ENCODE measurements at places on chromosomes 16 and 17.

DNA sequence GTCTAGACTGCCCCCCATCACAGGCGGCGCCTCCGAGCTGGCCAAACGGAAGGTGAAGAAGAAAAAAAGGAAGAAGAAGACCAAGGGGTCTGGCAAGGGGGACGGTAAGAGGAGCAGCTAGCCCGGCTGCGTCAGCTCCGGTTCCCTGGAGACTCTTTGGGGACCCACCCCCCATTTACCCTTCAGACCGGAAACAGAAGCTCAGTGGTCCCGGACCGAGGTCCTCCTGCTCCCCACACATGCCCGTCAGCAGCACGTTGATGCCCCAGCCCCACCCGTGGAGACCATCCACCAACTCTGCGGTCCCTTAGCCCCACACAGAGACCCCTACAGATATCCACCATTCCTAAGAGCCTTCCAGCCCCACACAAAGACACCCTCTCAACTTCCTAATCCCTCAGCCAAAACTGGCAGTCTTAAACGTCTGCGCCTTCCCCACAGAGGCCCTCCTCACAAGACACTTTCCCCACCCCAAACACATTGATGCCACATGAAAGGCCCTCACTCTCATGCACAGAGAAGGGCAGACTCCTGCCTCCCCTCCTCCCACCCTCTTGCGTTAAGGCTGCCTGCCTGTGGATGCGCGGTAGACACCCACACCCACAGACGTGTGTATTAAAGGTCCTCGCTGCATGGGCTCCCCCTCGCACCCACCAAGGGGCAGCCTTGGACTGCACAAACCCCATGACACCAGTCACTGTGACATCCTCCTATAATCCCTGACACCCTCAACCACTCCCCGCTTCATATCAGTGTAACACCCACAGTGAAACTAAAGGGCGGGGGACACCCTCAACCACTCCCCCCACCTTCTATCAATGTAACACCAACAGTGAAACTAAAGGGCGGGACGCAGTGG, 58.2 kb upstream of the RPH3AL start:
- no peak for DNase-seq

GRCh38 chr17:861364-861763, 79.2 kb downstream of the MRM3 start:
- DNase-seq = no peak

DNA sequence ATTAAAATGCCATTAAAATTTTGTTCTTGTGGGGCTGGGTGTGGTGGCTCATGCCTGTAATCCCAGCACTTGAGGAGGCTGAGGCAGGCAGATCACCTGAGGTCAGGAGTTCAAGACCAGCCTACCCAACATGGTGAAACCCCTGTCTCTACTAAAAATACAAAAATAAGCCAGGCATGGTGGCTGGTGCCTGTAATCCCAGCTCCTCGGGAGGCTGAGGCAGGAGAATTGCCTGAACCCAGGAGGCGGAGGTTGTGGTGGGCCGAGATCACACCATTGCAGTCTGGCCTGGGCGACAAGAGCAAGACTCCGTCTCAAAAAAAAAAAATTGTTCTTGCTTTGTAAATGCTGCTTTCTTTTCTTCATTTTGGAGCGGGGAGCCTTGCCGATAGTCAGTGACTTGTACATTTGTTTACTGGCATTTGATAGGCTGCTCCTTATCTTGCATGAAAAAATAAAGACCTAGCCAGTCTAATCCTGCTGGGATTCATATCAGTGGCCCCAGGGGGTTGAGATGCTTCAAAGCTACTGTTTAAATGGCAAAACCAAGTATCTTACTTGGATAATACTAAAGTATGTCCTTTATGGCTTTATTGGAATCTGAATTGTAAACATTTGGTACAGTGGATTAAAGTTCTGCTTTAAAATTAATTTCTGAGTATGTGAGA, 3.3 kb upstream of the CLTC start:
- DNase-seq = no peak

DNA sequence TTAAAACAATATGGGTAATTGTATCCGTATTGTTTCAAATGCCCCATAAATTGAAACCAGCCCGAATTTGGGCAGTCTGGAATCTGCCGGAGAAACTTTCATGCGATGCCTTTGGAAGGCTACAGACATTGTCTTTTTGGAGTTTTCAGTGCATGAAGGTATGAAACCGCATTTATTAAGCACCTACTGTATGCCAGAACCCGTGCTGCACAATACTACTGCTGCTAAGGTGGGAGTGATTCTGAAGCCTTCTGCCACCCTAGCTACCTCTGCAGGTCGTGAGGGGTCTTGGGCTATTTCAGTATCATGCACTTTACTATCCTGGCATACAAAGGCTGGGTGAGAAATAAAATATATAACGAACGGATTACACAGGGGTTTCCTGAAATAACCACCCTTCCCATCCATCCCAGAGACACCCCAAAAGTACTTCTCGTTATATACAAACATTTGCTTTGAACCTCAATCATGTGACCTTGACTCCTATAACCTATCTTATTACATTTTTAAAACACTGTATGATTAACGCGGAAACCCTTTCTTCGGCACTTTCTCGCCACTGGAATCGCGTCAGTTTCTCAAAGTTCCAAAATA, 1.0 kb upstream of the MSI2 start:
- DNase-seq = no peak

GRCh38 chr16:75943705-75944514, 217.6 kb upstream of the CPHXL start:
- DNase-seq = no peak

GRCh38 chr17:38733982-38734973, 4.1 kb downstream of the CISD3 start:
- DNase-seq = no peak

DNA sequence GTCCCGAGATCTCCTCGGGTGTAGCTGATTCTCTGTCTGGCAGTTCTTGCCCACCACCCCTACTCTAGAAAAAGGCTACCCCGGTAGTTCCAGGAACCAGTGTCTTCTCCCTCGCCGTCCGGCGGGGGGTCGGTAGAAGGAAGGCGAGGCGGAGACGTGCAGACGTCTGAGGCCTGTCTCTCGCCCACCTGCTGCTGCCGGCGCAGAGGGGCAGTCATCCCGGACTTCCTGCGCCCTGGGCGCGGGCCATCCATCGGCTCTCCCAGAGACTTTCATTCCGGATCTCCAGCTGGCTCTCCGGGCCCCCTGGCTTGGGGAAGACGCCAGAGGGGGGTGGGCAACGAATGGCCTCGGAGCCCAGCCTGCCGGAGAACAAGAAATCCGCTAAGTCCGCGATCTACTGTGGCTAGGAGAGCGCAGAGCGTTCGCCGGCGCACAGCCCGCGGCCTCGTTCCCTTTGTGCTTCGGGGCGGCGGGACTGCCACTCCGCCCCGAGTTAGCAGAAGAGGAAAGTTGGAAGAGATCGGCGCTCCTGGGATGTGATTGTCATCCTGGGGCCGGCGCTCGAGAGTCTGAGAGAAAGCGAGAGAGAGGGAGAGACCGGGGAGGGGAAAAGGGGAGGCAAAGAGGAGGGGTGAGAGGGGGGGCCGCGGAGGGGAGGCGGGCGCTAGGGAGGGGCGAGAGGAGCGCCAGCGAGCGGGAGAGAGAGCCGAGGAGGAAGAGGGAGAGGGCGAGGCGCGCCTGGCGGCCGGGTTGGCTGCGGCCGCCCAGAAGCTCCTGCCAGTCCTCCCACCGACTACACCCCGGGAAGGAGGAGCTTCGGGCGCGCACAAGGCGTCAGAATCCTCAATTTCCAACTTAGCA, at the start of gene IRX5:
TSS of gene IRX5 (plus strand) at position 861 of the 864 bp plus-strand sequence. CDS start 334 bp downstream, outside the sequence.
- peak; percentile 80 for DNase-seq

DNA sequence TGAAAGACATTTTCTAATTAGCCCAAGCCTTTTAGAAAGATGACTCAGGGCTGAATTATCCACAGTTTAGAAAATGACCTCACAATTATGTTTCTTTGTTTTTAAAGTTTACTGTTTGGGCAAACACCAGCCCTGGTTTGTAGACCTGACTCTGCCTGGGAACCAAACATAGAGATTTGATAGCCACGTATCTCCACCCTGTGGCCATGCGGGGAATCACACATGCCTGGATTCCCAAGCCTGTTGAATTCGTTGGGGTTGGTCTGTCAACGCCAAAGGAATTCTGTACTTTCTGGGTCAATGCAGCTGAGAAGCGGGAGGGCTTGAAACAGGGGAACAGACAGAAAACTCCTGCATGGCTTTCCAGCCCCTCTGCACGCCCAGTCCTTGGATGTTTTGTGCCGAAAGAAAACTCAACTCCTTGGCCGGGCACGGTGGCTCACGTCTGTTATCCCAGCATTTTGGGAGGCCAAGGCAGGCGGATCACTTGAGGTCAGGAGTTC, 26.9 kb downstream of the CD300A start:
- peak; percentile 78 for DNase-seq

DNA sequence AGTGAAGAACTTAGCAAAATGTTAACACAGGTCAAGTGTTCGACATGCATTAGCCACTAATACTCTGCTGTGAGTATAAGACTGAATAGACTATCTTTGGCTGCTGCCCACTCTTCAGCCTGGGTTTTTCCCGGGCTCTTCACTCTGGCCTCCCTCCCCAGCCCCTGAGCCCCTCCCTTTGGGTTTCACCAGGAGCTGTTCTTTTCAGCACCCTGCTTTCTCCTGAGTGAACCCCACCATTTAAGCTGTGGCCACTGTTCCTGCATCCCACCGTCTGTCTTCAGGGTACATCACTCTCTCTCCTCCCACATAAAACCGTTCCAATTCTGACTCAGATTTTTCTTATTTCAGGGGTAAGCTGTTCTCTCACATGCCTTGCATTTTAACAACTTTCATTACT, 92.0 kb upstream of the ASIC2 start:
- DNase-seq = no peak

All from colonic mucosa (tissue), 4 donors.